ENCODE measurements at places on chromosomes 7 and 10.

GRCh38 chr10:18523858-18524257 is 127.5 kb downstream of the NSUN6 start:
- DNase-seq, result no peak

DNA sequence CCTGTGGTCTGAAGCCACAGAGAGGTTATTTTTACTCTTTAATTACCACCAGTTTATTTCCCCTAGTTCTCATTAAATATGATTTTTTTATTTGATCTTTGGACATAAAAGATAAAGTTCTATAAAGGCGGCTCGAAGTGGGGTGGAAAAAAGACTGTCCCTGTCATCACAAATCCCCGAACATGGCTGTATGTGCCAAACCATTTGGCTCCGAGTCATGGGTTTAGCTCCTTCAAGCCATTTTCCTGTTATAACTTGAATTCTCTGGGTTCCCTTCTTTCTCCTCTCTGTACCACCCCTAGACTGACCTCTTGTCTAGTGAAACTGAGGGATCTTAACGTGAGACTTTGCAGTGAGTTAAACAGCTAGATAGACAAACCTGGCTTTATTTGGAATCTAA is 181.6 kb downstream of the BMPER start:
- no peak for DNase-seq

DNA sequence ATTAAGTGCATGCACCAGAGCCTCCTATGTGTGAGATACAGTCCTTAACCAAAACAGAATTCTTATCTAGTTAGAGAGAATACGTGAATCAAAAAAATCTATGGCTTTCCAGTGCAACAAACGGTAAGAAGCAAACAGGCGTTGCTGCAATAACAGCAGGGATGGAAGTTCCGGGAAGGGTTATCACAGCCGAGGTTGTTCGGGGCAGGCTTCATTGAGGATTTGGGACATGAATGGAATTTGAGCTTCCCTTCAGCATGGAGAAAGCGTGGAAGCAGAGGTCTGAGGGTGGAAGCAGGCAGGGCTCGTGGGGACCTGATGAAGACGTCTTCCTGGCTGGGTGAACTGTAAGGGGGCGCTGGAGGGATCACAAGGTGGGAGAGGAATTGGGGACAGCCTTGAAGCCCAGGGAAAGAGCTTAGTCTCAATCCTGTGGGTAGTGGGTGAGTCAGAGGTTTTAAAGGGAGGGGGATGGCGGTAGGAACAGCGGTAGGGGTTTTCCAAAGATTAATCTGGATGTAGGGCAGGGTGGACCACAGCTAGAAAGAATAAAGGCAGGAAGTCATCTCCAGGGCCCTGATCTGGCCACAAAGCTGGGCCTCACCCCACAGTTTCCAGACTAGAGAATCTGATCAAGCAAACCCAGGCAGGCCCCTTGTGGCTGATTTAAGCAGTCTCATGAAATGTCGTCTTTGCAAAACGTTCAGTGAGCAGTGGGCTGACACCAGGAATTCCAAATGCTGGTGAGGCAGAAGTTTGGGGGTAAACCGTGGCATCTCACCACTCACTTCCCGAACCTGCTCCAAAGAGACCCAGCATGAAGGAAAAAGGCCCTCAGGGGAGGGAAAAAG is 65.1 kb downstream of the CALML3 start:
- DNase-seq, result no peak

GRCh38 chr10:70683601-70683934 is 11.3 kb downstream of the ADAMTS14 start:
- DNase-seq, result no peak

DNA sequence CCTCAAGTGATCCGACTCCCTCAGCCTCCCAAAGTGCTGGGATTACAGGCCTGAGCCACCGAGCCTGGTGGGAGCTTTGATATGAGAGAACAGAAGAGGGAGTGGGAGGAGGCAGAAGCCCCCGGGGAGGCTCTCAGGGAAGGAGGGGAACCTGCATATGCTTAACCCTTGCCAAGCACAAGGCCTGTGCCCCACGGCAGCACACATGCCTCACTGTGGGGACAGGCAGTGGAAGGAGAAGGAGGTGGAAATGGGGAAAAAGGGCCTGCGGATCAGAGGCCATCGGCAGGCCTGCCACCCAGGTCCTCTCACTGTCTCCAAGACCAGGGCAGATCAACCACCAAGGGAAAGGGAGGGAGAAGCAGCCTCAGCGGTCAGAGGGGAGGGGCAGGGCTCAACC is 7.2 kb upstream of the GRID1 start:
- DNase-seq, result no peak

DNA sequence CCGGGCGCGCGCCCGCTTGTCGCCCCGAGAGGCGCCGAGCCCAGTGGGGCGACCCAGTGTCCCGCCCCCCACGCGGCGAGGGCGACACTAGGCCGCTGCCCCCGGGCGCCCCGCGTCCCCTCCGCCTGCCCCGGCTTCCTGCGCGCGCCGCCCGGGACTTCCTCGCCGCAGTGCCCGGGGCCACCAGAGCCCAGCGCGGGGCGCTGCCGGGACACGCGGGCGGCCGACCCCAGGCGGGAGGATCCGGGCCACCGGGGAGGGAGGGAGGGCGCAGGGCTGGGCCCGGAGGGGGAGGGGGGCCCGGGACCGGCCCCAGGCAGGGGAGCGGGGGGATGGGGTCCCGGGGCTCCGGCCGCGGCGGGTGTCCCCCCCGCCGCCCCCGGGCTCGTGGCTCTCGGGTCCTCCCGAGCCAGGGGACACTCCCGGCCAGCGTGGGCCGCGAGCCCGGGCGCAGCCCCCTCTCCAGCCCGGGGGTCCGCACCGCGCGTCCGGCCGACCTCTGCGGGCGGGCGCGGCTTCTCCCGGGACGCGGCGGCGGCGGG is 435 bp upstream of the PWWP2B start:
- peak; percentile 62 for DNase-seq

DNA sequence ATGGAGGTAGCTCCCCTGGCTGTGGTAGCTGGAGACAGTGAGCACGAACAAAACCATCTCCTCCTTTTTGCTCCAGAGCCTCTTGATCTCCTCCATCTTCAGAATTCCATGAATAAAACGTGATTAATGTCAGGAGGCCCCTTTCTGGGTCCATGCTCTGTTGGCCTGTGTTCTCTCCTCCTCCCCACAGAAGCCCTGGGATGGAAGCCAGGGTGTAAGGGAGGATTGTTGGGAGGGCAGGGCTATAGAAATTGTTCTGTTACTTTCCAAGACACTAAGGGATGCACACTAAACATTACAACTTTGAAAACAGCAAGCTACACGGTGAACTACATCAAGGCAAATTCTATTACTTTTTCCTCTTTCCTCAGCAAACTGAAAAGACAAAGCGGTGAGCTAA is 96.3 kb downstream of the RNF216 start:
- no peak for DNase-seq

DNA sequence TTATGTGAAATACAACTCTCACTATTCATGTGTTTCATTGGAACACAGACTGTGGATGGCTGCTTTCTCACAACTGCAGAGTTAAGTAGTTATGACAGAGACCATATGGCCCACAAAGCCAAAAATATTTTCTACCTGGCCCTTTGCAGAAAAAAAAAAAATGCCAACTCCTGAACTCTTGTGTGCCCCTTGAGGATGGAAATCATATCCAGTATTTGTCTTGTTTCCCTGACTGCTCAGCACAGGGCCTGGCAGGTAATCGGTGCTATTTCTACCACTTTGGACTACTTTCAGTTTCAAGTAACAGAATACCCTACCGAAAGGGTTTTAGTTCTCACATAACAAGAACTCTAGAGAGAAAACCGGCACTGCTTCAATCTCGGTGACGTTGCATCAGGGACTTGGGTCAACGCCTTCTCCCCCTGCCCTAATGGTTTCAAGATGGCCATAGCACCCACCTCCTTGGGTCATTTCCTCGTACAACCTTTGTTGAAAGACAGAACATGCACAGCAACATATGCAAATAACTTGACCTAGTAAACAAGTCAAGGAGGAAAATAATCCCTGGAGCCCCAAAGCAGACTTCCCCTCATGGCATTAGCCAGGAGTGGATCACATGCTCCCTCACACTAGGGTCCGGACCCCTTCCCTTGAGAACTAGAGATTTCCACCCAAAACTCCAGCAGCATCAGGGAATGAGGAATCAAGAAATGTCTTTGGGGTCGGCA is 11.8 kb upstream of the GPNMB start:
- DNase-seq, result no peak

Data from stimulated activated naive CD4-positive, alpha-beta T cell (primary cell).